ENCODE measurements at places on chromosomes 7 and 10.

DNA sequence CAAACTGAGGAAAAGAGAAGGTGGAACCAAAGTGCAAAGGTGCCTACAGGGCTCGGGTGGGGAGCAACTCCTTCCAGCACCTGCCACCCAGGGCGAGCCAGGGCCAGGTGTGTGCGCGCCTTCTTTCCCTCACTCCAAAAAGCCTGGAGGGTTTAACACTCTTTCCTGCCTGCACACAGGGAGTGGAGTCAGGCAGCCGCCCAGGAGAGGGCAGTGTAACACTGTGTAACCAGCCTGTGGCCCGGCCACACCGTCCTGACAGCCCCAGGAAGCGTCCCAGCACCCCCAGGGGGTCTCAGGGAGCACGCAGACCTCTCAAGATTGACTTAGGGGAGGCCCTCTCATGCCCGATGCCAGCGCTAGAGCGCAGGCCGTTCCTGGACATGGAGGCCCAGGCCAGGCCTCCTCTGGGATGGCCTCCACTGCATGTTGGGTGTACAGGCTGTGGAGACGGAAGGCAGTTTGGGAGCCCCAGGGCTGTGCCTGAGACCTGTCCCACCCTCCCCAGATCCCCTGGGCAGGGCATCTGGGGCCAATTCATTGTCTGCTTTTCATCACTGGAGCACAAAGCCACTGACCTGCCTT lies 13.4 kb downstream of the BRI3 start:
- DNase-seq = no peak

DNA sequence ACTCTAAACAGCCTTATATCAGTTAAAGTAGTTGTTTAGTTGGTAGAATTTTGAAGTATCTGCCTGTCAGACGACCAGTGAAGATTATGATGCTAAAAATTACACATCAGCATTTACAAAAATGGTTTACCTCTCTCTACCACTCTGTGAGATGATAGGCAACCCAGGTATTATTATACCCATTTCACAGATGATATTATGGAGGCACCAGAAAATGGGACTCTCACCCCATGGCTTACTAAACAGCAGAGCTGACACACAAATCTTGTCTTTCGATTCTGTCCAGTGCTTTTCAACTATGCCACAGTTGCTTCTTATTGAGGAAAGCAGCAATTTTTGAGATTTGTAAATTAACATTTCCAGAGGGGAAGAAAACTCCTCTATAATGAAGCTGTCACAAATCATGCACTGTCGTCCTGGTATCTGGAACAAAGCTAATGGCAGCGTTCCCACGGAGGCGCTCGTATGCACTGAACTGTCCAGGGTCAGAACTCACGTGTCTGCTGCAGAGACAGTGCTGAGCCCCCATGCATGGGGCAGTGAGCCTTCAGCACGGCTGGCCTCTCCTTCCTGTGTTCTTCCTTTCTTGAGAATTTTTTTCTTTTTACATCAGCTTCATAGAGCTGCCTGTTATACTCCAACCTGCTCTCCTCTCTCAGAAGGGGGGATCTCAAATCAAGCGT lies 381.1 kb downstream of the SDK1 start:
- DNase-seq = no peak

DNA sequence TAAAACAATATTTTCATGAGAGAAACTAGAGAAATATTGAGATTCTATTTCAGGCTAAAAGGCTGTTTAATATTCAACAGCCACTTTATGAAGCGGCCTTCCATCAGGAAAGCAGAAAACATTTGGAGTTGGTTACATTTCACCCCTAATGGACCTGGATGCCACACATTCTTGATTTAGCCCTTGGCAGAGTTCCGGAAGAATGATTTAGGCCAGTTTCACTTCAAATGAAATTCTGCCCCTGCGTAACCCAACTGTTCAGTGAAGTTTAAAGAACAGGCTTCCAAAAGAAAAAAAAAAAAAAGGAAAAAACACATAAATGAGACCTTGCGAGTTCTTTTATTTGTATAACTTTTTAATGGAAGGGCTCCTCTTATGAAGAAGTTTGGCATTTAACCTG lies 239.2 kb upstream of the AKR1E2 start:
- peak; percentile 14 for DNase-seq

GRCh38 chr10:62852961-62853702 lies 37.0 kb upstream of the EGR2 start:
- no peak for DNase-seq

GRCh38 chr7:90777465-90777864 lies 181.3 kb downstream of the CDK14 start:
- DNase-seq = no peak

GRCh38 chr10:119319161-119319919 lies 112.0 kb downstream of the GRK5 start:
- DNase-seq = no peak

DNA sequence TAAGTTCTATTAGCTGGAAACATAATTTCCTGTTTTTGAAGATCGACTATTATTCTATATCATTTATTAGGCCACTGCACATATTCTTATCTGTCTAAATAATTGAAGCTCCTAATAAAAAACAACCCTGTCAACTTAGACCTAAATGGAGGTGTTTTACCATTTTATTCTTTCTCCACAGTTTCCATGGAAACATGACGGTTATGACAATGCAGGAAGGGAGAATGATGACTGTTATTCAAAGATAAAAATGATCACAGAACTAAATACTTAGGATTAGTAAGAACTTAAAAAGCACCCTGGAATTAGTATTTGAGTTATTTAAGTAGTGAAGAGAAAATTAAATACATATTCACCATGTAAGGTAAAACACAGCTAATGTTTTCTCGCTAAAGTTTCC lies 119.9 kb upstream of the DKK1 start:
- DNase-seq = no peak

Measured in muscle of back (tissue), 13 donors.